Testis (tissue), 5 donors: ENCODE measurements at places on chromosomes 5 and 9.

DNA sequence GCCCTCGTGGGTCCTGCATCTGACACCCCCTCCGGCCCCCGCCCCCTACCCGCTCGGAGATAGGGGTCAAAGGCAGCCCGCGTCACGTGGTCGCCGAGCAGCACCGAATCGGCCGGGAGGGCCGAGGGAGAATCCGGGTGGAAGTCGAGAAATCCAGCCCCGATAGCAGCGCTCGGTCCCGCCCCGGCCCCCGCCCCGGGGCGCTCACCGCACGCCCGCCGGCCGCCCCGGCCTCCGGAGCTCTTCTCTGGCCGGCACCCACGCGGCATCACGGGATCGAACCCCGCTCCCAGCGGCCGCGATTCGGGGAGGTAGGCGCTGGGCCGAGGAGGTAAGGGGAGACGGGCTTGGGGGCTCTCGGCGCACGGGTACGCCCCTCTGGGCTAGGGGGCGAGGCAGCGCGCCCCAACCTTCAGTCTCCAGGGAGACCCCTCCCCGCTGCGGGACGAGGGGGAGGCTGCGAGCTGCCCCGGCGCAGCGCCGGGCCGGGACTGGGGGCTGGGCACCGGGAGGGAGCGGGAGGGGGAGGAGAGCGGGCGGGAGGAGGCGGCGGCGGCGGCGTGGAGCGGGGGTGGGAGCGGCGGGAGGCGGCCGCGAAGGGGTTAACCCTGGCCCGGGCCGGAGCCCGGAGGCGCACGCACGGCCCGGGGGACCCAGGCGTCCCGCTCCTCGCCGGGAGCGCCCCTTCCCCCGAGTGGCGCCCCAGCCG is 22.1 kb upstream of the NDST1 start:
- DNase-seq = peak; percentile 78

- no peak for DNase-seq
These were observed 45.4 kb downstream of the TAF11L14 start for GRCh38 chr5:17679597-17680203.

DNA sequence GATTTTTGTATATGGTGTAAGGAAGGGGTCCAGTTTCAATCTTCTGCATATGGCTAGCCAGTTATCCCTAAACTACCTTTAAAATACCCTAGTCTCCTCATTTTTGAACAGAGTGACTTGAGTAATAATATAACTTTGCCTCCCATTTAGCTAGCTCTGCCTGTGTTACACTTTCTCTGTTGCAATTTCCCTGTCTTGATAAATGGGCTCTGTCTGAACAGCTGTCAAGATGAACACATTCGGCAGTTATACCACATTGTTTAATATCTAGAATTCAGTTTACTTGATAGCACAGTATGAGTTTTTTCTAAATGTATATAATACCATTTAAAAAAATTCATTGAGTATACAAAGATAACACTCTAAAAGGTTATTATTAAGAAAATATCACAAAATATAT is 562.9 kb upstream of the FTMT start:
- no peak for DNase-seq

DNA sequence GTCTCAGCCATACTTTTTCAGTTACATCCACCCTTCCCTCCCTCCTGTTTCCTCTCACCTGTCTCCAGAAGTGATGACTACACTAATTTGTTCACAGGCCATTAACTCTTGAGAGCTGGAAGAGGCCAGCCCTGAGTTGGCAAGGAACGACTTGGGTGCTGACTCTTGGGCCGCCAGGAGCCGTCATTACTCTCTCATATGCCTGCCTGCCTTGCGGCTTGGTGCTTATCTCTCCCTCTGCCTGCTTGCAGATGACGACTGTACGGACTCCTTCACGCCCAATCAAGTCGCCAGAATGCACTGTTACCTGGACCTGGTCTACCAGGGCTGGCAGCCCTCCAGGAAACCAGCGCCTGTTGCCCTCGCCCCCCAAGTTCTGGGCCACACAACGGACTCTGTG is 66.1 kb downstream of the PAPPA start:
- DNase-seq = no peak

GRCh38 chr9:77710965-77711648 is 63.0 kb upstream of the GNA14 start:
- no peak for DNase-seq

DNA sequence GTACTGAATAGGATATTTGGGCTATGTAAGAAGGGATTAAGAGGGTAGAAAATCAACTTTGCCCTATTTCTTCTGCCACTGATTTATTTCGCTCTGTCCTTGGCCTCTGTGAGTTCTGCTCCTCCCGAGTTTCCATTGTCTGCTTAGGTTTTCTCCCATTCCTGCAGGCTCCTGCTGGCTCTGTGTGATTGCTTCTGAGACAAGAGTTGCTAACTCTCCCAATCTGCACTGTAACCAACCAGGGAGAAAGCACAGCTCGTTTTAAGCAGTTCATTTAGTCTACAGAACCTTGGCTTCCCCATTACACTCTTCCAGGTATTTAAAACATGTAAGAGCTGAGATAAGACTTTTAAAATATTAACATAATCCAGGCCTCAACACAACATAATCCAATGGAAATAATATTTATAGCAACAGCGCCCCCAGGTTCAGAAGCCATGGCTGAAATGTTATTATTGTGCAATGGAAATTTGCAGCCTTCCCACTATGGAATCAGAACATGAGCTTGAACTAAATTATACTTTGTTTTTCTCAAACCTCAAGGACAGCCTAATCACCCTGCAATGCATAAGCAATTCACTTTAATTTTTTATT is 203.5 kb downstream of the ERCC6L2 start:
- peak; percentile 68 for DNase-seq

DNA sequence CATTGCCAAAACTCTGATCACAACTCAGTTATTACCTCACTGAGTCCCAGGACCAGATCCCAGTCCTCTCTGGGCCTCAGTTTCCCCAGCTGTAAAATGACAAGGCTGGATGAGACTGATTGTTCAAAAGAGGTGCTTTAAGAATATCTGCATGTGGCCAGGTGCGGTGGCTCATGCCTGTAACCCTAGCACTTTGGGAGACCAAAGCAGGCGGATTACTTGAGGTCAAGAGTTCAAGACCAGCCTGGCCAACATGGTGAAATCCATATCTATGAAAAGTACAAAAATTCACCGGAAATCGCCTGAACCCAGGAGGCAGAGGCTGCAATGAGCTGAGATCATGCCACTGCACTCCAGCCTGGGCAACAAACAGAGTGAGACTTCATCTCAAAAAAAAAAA is 8.3 kb downstream of the ATOX1 start:
- DNase-seq = no peak

DNA sequence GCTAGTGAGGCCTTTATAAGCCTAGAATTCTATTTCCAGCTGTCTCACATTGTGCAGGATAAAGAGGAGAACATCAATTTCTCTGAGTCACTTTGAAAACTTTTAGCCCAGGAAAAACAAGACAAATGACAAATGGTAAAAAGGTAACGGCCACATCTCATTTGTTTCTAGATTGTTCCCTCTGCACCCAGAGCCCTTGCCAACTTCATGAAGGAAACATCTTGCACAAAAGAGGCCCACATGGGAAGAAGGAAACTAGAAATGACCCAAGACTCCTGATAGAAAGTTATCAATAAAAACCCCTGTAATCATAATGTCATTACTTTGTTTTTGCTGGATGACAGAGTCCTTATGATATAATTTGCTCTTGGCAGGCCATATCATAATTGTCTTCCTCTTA is 5.3 kb downstream of the DPYSL3 start:
- DNase-seq = no peak

GRCh38 chr5:76990899-76991459 is 38.1 kb downstream of the CRHBP start:
- no peak for DNase-seq

DNA sequence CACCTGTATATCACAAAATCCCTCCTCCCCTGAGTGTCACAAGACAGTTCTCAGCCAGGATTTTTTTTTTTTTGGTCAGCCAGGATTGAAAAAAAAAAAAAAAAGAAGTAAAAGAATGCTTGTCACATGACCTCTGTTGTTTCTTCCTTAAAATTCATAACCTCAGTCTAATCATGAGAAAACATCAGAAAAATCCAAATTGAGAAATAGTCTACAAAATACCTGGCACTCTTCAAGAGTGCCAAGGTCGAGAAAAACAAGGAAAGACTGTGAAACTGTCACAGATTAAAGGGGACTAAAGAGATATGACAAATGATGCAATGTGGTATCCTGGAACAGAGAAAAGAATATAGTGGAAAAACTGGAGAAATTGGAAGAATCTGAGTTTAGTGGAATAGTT is 58.5 kb upstream of the SUB1 start:
- no peak for DNase-seq

- DNase-seq = no peak
These were observed 160.6 kb downstream of the OLFM1 start for GRCh38 chr9:135248111-135248510.

- no peak for DNase-seq
These were observed 55.6 kb upstream of the UBAC1 start for GRCh38 chr9:136016572-136017288.
